ENCODE measurements at places on chromosomes 5 and 9.

- no peak for DNase-seq
These were observed 333.6 kb upstream of the CCNH start for GRCh38 chr5:87746341-87746740.

DNA sequence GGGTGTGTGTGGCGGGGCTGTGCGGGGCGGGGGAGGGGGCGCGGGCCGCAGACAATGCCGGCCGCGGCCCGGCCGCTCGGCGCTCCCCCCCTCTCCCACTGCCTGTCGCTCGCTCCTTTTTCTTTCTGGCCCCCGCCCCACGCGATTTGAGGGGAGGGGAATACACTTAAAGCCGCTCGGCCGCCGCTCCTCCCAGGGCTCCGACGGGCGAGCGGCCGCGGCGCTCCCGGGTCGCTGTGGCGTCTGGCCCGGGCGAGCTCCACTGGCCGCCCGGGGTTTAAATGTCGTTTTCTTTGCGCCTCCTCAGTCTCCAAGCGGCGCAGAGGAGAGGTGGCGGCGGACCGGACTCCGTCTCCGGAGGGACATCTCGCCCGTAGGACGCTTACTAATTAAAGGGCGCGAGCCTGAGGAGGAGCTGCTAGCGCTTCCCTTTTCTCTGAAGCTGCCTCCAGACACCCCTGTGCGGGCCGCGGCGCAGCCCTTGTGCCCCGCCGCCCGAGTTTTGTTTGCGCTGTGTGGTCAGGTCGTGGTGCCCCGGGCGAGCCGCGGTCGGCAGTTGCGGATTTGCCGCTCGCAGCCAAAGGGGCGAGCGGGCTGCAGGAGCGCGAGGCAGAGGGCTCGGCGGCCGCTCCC lies 1.4 kb downstream of the ZSWIM6 start:
- peak; percentile 68 for DNase-seq

DNA sequence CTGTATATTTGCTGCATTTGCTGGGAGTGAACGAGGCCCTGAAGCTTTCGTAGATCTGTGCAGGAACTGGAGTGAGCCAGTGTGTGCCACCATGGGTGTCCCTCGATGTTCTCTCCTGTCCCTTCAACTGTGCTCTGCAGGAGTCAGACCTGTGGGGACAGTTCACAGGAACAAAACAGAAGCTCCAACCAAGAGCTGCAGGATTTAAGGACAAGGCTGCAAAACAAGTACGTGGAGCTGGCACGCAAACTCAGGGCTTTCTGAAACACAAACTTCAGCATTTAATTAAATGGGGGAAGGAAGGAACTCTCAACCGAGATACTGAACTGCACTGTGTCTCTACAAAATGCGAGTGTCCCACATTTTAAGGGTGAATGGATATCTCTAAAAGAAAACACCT lies 24.2 kb downstream of the BASP1 start:
- DNase-seq: no peak

DNA sequence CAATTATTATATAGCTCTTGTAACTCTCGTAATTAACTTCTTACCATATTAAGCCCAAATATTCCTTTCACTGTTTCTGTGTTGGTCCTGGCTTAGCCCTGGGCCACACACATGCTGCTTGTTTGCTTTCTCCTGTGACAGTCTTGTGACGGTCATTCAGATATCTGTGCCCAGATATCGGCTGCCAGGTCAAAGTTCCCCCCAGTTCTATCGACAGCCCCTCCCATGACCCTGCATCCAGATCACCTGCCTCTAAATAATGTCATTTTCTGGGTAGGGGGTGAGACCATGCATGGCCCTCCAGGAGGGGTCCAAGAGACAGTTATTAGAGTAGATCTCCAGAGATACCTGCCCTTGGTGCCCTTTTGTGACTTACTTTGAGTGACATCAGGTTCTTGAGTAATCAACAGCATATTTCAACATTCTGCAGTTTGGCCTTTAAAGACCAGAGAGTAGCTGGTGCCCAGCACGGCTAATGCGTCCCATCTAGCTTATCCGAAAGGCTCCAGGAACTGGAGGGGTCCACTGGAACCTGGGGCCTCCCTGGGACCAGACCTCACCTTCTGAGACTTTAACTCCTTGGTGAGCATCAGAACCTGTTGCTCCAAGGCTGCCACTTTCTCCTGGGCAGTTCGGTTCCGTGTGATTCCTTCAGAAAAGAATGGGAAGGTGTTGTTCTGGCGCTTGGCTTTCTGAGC lies 26.9 kb downstream of the TBC1D2 start:
- no peak for DNase-seq

- no peak for DNase-seq
These were observed 16.0 kb upstream of the SLC9A3 start for GRCh38 chr5:540071-540905.

DNA sequence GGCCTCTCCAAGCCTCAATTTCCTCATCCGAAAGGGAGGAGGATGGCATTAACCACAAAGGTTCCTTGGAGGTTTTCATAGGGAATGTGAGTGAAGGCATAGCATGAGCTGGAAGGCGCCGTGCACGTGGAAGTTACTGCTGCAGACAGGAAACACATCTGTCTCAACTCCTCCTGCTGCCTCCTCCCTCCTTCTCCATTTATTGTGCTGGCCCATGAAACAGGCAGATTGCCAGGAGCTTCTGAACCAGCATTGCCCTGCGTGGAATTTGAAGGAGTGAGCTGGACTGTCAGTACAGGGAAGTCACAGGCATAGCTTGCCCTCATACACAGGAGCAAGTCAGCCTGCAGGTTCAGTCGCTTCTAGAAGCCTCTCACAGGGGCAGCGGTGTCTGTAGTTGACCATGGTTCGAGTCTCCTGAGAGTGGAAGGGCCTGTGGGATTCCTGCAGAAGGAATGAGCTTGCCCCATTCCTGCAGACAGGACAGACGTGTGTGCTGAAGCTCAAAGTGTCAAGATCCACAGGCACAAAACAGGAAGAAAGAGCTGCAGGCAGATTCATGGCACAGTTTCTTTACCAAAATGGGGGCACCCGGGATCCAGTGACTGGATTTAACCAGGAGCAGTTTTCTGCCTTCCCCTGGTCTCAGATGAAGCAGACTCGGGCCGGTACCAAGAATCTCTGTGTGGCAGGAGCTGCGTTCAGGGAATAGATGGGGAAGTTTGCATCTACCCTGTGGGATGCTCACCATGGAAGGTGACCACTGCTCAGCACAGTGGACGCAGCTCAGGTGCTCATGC lies 48.7 kb upstream of the CTSL start:
- DNase-seq: peak; percentile 35

- no peak for DNase-seq
These were observed 123.7 kb downstream of the ARHGEF28 start for GRCh38 chr5:73749485-73750270.

GRCh38 chr9:38090170-38090569 lies 21.1 kb upstream of the SHB start:
- DNase-seq: no peak

Measured in adipocyte (in vitro differentiated cells).